Stimulated activated CD4-positive, alpha-beta T cell treated with anti-CD3 and anti-CD28 coated beads, Interleukin-1b, Interleukin-23, amount 100 ng/mL, for 1 hour (primary cell): ENCODE measurements at places on chromosomes 4 and X.

DNA sequence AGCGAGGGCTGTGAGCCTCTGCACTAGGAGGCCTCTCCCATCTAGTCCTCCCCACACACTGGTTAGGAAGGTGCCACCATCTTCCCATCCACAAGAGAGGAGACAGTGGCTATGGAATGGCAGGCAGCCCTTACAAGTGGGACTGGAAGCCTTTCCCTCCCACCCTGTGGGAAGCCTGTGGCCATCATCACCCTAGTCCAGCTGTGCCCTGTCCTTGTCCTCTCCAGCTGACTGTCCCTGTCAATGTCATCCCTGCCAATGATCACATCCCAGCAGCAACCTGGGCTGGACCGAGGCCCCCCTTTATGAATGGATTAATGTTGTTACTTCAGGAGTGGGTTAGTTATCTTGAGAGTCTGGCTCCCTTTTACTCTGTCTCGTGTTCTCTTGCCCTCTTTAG is 52.8 kb downstream of the NYX start:
- no peak for DNase-seq

DNA sequence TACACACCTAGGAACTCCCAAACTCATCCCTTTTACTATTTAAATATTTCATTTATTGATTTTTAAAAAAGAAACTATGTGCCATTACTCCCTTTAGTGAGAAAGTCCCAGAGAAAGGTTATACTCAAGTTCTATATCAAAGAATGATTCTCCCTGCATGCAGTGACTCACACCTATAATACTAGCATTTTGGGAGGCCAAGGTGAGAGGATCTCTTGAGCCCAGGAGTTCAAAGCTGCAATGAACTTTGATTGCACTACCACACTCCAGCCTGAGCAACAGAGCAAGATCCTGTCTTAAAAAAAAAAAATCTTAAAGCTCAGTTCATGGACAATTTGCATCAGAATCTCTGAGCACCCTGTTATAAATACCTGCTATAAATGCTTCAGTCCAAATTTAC is 9.2 kb upstream of the RBPJ start:
- DNase-seq: no peak

DNA sequence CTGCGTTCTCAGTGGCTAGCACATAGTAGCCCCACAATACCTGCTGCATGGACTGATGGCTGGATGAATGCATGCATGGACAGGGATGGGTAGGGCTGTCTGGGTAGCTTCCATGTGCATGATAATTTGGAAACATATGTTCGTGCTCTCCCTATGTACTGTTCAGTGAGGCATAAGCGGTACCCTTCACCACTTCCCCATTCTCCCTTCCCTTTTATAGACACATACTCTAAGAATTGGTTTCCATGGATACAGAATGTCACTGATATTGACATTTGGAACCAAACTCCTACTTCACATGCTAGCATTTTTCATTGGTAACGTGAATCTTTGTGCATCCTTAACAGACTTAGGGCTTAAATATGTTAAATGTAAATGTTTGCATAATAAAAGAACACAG is 20.4 kb downstream of the USP46 start:
- DNase-seq: no peak

DNA sequence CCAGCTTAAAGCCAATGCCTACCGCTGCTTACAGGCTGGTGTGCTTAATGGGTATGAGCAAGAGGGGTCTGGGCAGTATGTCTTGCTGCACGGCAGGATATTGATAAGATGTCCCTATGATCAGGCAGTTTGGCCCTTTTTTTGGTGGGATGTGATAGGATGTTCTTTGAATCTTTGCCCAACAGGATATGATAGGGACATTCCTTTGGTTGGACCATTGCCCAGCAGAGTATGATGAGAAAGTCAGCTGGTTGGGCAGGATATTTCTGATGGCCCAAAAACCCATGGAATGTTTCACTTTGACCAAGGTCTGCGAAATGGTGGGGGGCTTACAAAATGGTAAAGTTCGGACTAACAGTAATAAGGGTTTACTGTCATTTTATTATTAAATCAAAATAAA is 1060.6 kb downstream of the STIM2 start:
- no peak for DNase-seq

DNA sequence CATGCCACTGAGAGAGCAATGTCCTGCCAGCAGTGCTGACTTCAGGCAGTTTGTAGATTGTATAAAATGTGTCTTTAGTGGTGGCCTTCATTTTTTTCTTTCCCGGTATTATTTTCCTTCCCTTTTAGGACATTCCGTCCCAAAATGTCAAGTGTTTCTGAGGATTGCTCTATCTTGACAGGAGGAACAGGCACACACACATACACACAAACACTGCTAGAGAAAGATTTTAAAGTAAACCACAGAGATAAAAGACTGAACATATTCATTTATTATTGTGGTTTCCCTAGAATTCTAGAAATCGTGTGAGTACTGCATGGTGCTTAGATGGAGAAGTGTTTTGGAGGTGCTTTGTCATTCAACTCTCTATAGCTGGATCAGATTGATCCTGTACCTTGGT is 111.9 kb downstream of the GABRB1 start:
- no peak for DNase-seq

GRCh38 chr4:22454955-22455354 is 60.9 kb downstream of the ADGRA3 start:
- no peak for DNase-seq

- DNase-seq: no peak
These were observed 179.4 kb downstream of the DHRSX start for GRCh38 chrX:2321411-2321810.

DNA sequence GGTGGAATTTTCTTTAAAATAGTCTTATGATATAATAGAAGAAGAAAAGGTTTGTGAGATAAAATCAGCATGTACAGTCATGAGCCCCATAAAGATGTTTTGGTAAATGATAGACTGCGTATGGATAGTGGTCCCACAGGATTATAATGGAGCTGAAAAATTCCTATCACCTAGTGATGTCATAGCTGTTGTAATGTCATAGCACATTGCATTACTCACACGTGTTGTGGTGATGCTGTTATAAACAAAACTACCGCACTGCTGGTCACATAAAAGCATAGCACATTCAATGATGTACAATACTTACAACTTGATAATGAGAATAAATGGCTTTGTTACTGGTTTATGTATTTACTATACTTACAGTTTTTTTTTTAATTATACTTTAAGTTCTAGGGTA is 715.2 kb upstream of the HTR2C start:
- no peak for DNase-seq

DNA sequence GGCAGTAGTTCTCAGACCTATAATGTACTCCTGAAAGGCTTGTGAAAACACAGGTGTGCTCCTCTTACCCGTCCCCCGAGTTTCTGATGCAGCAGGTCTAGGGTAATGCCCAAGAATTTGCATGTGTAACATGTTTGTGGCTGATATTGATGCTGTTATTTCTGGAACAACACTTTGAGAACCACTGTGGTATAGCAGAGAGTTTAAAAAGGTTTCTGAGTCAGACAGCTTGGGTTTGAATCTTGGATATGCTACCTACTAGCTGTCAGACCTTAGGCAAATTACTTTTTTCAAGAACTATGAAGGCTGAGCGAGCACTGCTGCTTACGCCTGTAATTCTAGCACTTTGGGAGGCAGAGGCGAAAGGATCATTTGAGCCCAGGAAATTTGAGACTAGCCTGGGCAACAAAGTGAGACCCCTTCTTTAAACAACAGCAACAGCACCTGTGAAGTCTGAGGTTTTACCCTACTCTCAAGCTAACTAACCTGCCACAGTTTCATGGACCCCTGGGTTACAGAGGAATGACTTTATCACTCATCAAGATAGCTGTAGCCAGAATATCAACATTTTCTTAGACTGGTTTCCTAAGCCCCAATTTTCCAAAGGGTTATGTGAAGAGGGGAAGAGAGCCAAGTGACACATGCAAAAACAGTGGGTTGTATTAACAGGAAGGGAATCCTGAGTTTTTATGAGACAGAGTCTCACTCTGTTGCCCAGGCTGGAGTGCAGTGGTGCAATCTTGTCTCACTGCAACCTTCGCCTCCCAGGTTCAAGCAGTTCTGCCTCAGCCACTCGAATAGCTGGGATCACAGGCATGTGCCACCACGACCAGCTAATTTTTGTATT is 5.1 kb downstream of the AFF1 start:
- DNase-seq: no peak

GRCh38 chr4:772776-773175 is 53.2 kb downstream of the CPLX1 start:
- DNase-seq: no peak

GRCh38 chr4:13559413-13559812 is 15.1 kb upstream of the NKX3-2 start:
- no peak for DNase-seq

GRCh38 chr4:77097611-77098010 is 21.8 kb upstream of the CCNI start:
- no peak for DNase-seq

- no peak for DNase-seq
These were observed 125.5 kb upstream of the JADE1 start for GRCh38 chr4:128684016-128684415.

DNA sequence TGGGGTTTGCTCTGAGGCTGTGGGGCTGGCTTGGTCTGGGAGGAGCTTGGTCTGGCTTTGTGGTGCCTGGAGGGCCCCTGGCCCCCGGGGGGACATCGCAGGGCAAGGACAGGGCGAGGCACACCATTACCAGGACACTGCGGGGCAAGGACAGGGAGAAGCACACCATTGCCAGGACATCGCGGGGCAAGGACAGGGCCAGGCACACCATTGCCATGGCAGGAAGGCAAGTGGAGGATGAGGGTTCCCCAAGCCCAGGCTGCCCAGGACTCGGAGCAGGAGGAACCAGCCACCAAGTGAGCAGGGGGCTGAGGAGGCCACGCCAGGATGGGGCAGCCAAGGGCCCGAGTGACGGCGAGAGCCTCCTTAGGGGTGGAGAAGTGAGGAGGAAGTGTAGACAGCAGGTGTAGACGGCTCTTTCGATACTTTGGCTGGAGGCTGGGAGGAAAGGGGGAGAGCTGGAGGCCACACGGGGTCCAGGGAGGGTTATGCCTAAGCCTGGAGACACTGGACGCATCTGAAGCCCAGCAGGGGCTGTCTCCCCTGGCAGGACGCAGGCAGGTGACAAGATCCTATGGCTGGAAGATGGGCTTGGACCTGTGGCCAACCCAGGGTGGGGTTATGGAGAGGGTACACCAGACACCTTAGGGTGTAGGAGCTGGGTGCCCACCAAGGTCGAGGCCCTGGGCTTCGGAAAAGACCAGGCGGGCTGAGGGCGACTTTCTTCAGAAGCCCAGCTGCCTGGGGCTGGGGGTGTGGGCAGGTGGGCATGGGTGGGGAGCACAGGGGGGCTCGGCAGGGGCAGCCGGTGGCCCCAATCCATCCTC is 7.3 kb downstream of the NKX1-1 start:
- no peak for DNase-seq

- no peak for DNase-seq
These were observed 75.1 kb downstream of the SORBS2 start for GRCh38 chr4:185736882-185737281.

DNA sequence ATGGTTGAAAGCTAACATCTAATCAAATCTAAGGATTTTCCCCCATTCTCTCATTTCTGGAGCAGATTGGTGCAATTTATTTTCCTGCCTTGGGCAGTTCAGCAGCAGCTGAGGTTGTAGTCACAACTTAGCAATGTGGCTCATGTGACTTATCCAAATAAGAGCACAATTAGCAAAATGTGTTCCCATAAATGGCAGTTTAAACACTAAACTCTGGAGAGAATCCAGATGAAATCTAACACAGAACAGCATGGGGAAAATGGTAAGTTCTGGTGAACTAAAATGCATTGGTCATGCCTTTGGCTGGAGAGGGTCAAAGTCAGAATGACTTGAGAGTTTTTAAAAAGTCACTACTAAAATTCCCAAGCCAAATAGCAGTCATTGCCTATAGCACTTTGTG is 422.6 kb upstream of the DIPK2B start:
- DNase-seq: no peak

DNA sequence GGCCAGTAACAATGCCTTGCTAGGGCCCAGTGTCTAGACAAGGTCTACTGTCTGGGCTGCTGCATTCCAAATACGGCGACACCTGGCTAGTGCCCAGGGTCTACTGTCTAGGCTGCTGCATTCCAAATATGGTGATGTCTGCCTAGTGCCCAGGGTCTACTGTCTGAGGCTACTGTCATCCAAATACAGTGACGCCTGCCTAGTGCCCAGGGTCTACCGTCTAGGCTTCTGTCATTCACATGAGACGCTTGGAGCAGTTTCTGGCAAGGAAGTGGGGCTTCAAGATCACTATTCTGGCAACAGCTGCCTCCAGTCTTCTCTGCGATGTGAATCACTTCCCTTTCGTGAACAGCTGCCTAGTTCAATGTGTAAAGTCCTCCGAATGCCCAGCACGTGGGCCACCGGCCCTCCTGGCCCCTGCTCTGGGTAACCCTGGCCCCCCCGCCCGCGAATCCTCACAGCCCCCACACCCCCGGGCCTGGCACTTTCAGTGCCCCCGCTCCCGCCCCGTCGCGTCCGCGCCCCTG is 12.7 kb downstream of the ACOX3 start:
- no peak for DNase-seq

DNA sequence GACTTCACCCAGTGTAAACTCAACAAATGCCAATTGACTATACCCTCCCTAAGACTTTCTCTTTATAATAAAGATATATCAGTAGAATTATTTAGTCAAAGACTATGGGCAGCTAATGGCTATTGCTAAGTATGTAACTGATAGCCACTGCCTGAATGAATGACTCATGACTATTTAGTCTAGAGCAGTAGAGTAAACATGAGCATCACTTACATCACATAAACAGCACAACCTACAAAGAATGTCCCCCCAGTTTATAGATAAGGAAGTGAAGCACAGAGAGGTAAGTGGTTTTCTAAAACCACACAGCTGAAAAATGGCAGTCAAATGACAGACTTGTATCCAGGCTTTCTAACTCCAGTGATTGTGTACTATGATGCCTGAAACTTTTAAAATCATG is 507.0 kb downstream of the PPARGC1A start:
- DNase-seq: no peak

DNA sequence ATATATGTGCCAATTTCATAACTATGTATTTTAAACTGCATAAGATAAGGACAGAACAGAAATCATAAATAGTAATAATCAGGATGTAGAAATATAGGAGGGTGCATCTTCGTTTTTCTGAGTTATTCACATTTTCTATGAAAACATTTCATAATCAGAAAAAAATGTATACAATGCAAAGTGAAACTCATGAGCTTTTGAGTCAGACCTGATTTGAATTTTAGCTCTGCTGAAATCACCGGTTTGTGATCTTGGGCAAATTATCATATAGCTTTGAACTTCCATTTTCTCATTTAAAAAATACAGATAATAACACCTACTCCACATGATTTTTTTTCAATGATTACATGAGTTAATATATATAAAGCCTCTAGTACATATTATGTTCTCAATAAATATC is 106.9 kb downstream of the KDR start:
- DNase-seq: no peak

DNA sequence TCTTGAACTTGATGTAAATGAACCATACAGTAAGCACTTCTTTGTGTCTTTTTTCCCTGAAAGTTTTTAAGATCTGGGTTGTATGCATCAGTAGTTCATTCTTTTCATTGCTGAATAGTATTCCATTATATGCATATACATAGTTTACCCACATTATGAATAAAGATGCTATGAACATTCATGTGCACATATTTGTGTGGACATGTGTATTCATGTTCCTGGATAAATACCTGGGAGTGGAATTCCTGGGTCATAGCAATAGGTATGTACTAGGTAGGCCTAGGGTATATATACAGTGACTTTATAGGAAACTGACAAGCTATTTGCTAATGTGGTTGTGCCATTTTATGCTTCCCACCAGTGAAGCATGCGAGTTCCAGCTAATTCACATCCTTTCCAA is 215.9 kb downstream of the NR3C2 start:
- no peak for DNase-seq

- DNase-seq: no peak
These were observed 119.2 kb downstream of the IRF2 start for GRCh38 chr4:184355111-184355604.
